Right renal cortex interstitium (tissue), 3 donors: ENCODE measurements at places on chromosomes 4 and X.

DNA sequence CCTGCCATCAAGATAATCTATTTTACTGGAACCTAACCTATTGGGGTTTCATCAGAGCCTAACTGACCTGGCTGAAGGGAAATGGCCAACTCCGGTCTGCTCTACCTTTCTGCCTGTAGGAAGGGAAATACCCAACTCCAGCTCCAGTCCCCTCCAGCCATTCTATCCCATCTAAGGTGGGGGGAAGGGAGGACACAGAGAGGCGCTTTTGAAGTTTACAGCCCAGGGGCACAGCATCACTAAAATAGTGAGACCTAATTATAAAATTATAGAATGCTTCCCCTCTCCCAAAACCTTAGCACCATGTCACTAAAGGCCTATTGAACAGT is 27.8 kb upstream of the ACSL4 start:
- DNase-seq: no peak

GRCh38 chrX:105701310-105702052 is 120.9 kb upstream of the NRK start:
- no peak for DNase-seq

DNA sequence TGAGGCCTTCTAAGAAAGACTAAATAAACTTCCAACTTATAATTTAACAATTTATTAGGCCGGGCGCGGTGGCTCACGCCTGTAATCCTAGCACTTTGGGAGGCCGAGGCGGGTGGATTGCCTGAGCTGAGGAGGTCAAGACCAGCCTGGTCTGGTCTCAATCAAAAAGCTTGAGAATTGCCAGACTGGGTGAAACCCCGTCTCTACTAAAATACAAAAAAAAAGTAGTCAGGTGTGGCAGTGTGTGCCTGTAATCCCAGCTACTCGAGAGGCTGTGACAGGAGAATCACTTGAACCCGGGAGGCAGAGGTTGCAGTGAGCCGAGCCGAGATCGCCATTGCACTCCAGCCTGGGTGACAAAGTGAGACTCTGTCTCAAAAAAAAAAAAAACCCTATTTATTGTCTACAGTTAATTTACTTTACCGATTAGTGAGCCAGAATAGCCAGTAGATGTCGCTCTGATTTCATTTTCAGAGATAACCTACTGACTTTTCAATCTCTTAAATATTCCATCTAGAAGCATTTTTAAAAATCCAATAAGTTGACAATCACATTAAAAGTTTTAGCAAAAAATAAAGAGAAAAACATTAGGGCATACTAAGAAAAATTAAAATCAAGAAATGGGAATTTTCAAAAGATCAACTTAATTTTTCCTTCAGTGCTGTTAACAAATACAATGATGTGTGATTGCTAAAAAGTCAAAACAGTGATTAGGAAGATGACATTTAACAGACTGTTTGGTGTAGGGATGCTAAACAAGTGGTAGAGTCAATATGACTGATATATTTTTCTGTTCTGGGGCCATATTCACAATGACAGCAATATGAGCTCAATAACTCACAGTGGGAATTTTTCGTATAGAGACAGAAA is 4.3 kb upstream of the SHROOM3 start:
- DNase-seq: no peak

DNA sequence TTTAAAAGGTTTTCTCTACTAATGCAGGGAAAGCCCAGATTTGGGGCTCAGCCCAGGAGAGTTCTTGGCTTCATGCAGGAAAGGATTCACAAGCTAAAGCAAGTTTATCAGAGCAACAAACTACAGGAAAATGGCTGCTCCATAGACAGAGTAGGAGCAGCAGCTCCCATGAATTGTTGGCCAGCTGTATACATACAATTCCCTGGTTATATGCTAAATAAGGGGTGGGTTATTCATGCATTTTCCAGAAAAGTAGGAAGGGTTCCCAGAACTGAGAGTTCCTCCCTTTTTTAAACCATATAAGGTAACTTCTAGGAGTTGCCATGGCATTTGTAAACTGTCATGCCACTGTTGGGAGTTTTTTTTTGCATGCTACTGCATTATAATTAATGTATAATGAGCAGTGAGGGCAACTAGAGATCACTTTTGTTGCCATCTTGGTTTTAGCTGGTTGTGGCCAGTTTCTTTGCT is 2.6 kb downstream of the C4orf33 start:
- DNase-seq: no peak

GRCh38 chr4:129362691-129363274 is 266.8 kb downstream of the C4orf33 start:
- peak; percentile 61 for DNase-seq

DNA sequence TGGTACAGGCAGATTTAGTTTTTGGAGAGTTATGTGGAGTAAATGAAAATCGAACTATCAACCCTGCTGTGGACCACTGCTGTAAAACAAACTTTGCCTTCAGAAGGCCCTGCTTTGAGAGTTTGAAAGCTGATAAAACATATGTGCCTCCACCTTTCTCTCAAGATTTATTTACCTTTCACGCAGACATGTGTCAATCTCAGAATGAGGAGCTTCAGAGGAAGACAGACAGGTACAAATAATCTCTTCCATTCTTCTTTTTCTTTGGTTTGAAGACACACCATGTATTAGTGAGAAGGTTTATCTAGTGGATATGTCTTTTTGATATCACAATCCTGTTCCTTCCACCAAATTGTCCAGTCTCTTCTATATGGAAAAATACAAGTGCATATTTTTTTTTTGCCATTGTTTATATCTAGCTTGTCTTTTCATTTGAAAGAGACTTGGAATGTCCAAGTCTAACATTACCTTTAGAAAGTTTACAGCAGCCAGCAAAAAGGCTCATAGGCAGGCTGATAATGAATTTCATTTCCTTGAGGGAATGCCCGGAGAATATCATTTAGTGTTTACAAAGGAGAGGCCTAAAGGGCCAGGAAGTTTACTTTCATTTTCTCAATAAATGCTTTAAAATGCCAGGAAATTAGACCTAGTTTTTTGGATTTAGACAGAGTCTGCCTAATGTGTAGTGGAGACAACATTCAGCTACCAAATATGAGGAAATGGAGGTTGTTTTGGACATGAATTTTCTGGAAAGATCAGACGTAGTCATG is 18.6 kb downstream of the AFM start:
- no peak for DNase-seq

GRCh38 chr4:83552083-83552482 is 16.2 kb downstream of the GPAT3 start:
- no peak for DNase-seq

DNA sequence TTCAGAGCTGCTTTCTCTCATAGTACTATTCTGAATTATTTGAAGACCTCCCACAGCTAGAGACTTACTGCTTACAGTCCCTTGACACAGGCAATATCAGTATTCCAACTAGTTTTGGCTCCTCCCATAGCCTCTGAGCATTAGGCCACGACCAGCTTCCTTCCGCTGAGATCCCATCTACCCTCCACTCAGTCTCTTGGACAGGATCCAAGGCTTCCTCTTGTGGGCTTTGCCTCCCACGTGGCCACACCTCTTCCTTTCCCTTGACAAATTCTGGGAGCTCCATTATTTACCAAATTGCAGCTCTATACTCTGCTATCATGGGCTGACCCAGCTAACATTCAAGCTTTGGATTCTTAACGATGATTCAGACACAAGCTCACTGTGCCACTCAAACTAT is 470.4 kb upstream of the GALNT7 start:
- DNase-seq: no peak

- DNase-seq: no peak
These were observed 94.5 kb upstream of the RASGEF1B start for GRCh38 chr4:81566161-81566591.

DNA sequence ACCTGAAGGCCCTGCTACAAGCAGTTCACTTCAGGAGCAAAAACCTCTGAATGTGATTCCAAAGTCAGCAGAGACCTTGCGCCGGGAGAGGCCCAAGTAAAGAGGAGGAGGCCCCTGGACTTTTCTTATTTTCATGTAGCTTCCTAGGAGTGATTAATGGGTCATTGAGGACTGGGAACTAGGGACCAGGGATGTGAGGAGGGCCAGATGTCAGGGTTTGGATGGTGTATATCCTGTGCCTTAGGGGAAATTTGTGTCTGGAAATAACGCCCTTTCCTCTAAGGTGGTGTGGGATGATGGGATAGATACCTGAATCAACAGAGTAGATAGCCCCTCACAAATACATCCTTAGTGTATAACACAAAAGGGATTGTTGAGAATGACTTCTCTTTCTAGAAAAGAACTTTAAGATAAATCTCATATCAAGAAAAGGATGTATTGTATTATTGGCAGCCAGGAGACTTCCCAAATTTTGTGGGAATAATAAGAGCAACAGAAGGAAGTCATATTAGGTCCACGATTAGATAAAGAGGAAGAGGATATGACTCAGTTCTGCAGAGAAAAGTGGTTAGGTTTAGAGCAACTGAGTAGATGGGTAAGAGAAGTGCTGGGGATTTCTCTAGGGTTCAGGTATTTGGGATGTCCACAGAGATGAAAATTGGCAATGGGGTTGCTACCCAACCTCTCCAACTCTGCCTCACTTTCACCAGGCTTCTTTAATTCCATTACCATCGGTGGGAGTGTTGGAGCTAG is 1.1 kb downstream of the ITGB1BP2 start:
- no peak for DNase-seq

- no peak for DNase-seq
These were observed 24.2 kb upstream of the CSF2RA start for GRCh38 chrX:1244164-1245076.

DNA sequence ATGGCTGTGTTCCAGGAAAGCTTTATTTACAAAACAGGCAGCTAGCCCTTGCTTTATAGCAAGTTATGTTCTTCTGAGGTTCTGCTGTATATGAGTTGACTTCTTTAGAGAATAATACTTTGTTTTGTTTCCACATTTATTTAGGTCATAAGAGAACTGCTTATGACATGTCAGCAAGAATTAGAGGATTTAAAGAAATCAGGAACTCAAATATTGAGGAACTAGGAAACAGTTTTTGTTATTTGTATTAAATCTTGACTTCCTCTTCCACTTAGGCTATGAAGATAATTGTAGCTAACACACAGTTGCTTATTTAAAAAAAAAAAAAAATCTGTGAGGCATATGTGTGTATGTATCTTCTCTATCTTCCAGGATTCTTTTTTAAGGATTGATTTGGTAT is 14.3 kb downstream of the ZRSR2 start:
- no peak for DNase-seq

DNA sequence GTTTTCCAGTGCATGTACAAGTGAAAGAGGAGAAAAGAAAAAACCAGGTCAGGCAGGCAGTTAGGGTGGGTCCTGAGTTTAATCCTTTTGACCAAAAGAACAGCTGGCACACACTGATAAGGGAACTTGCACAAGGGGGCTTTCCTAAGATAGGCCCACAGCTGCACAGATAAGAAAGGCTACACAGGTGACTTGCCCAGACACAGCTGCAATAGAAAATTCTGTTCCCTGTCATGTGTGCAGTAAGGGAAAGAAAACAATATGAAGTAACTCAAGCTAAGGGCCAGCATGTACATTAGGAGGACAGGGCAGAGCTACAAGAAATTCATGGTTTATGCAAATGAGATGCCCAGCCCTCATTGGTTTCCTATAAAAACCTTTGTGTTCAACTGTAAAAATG is 32.9 kb downstream of the LUZP4 start:
- no peak for DNase-seq

DNA sequence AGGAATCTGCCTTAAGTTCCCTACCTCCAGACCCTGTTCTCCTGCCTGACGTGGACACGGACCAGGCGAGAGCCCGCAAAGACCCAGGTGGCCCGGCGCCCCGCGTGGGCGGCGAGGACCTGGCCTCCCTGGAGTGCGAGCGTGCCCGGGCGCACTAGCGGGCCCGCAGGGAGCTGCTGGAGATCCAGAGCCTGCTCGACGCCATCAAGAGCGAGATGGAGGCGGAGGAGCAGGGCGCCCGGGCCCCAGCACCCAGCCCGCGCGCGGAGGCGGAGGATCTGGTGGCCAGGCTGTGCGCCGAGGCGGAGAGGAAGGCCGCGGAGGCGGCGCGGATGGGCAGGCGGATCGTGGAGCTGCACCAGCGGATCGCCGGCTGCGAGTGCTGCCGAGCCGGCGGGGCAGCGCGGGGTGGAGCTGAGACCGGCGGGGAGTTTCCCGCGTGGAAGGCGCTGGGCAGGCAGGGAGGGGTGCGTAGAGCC is 18.2 kb downstream of the MRFAP1 start:
- DNase-seq: no peak

DNA sequence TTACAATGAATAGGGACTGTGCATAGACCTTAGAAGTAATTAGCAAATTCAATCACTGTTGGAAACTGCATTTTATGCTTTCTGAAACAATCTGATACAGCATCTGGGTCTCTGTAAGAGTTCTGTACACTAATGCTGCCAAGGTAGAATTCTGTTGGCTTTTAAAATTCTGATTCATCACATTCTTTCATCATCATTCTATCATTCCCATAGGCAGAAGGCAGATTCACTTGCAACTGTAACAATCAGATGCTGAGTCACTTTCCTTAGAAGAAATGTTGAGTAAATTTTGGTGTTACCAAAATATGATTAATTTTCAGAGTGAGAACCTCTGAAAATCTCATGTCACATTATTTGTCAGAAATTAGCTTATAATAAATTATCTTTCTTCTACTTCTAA is 267.2 kb downstream of the MAPK10 start:
- DNase-seq: no peak

- no peak for DNase-seq
These were observed 92.8 kb upstream of the CCDC160 start for GRCh38 chrX:134144231-134144630.
